T-helper 22 cell (primary cell): ENCODE measurements at places on chromosomes 16 and 17.
A peak's percentile ranks its signal among the peaks of the same experiment; 100 is the strongest.

GRCh38 chr16:12617401-12617819 lies 186.3 kb downstream of the CPPED1 start:
- no peak for DNase-seq

DNA sequence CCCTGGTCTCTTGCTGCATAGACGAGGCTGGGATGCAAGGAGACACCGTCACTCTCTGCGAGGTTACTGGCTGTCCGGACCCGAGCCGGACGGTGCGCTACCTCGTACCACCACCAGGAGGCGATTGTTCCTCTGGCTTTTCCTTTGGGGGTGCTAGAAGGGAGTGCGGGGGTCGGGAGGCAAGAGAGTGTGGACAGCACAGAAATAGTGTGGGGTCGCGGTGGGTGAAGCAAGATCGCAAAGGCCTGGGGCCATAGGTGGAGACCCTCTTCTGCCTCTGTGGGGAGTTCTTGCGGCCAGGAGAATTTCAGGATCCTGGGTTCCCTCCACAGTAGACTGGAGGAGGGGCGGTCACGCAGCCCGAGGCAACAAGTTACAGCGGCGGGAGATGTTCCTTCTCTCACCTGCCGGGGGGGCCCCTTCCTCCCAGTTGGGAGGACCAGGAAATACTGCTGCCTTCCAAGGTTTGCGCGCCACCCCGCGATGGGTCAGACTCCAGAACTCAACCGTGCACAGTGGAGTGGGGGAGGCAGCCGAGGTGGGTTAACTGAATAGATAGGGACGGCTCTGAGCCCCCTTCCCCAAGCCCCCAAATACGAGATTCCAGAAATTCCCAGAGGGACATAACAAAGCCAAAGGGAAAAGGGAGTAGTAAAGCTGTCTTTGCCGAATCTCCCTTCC lies 6.9 kb downstream of the PHOSPHO1 start:
- peak; percentile 19 for DNase-seq

GRCh38 chr16:49092704-49093103 lies 188.9 kb downstream of the CBLN1 start:
- DNase-seq: no peak

GRCh38 chr16:53827741-53828140 lies 123.8 kb downstream of the FTO start:
- no peak for DNase-seq
